Amniotic stem cell (primary cell): ENCODE measurements at places on chromosomes 6 and 20.

GRCh38 chr20:24096264-24096663, 107.7 kb upstream of the GGTLC1 start:
- no peak for DNase-seq

DNA sequence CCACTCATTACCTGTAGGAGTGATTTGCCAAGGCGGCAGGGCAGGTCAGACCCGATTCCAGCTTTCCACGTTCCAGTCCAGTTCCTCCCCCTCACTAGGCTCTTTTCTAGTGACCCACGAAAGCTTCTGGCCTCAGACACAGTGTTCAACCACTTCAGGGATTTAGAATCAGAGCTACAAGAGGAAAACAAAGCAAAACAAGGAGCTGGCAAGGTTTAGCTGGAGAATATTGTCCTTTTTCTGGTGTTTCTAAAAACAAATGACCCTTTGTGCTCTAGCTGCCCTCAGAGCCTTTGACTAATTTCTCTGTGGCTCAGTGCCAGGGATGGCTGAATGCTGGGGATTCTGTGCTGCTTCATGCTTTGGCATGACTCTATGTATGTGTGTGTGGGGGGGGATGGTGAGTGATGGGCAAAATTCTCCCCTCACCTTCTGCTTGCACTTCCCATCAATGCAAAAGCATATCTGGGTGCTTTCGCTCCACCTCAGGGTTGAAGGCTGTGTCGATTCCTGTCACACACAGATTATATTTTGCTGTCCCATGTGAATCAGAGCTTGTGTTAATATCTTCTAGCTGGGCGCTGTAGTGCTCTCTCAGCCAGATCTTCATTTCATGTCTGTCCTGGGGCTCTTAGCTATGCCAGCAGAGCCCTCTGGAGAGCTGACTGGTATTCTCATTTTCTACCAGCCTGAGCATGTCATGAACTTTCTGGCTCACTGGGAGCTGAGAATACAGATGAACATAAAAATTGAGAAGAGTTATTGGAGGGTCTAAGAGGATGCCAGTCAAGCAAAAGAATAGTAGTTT, 19.3 kb upstream of the NEDD9 start:
- DNase-seq, result no peak

DNA sequence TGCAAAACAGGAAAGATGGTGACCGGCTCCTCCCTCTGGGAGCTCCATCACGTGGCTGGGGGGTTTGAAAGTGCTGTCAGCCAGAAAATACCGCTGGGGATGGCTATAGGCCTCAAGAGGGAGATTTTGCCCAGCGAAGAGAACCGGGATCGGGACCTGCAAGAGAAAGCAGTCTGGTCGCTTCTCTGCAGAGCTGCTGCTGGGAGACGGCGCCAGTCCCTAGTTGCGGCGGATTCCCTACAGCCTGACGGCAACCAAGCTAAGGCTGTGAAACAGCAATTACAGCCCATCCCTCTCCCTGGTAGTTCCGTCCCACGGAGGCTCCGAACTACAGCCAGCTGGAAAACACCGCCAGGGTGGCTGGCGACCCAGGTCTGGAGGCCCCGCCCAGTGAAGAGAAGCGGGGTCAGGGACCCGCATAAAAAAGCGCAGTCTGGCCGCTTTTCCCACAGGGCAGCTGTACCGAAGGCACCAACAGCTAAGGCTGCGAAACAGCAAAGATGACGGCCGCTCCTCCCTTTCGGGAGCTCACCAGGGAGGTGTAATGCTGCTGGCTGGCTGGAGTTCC, 238.1 kb upstream of the IRAK1BP1 start:
- no peak for DNase-seq

DNA sequence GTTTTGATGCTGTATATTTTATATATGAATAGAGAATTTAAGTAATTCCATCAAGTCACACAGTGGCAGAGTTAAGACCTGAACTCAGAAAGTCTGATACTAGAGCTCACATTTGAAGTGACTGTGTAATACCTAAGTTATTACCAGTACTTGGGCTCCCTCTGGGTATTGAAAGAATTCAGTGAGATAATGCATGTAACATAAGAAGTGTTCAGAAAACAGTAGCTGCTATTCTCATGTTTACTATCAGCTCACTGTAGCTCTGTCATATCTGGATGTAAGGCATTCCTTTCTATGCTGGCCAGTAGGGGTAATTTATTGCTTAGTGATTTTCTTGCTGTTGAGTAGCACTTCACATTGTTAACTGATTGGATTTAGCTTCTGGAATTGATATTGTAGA, 44.6 kb downstream of the NKX2-4 start:
- DNase-seq, result no peak

DNA sequence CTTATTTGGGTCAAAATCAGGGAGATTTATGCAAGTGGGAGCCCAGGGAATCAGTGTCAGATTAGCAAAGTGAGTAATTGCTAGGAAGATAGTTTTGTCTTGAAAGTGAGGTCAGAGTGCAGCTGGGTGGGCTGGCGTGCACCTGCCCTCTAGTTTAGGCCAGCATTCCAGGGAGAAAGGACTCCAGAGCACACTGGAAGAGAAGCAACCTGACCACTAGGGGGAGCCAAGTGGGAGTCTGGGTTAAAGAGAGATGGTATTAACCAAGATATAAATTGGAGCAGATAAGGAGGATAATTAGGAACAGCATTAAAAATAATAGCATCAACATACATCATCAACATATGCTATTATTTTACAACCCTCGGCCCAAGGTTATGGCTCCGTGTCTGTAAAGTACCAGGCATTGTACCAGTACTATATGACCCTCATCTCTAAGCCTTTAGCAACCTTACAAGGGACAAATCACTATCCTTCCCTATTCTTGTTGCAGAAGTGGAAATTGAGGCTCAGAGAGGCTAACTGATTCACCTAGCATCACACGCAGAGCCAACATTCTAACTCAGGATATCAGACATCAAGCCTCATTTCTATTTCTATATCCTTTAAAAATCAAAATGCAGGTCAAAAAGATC, 57.8 kb downstream of the SLC2A10 start:
- peak; percentile 8 for DNase-seq

GRCh38 chr6:148523551-148523950, 180.9 kb downstream of the SASH1 start:
- no peak for DNase-seq

GRCh38 chr20:57651881-57652605, 31.8 kb upstream of the ZBP1 start:
- no peak for DNase-seq

- DNase-seq, result peak; percentile 56
Observed at GRCh38 chr6:82143041-82143481, 104.5 kb downstream of the IBTK start.

DNA sequence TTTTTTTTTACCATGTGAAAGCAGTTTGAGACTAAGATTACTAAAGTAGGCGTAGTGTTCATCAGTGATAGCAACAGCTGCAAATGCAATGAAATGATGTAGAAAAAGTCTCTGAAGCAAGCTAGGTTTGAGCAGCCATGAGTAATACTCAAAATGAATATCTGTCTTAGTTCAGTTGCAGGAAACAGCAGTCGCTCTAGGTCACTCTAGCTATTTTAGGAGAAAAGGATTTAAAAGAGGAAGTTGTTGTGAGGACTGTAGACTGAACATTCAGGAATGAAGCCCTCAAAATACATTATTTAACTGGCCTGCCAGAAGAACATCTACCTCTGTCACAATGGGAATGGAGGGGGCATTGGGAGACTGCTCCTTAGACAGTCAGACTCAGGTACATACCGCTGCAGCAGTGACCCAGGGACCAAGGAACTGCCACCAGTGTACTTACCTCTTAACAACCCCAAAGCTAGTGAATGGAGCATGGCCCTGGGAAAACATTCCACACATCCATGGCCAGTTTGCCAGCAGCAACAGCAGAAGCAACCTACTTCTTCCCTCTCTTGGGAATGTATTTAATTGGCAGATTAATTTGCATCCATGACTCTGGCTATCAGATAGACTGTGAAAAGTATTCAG, 243.0 kb upstream of the KHDRBS2 start:
- DNase-seq, result no peak
